A549 treated with DMSO at 1 μM for 4 hours (cell line): ENCODE measurements at places on chromosomes 1 and 21. TPM values are rescaled to one million over a fixed set of nuclear protein-coding genes. Genes with fewer than 3 reads are reported as not detected.

Gene SYNC
- total RNA-seq = 9.6 to 16.2 TPM (median 10.9 TPM) in 5 replicates

Gene CRP
- not detected in 5 replicates for total RNA-seq

Gene KIAA0040
- 0.42 to 0.83 TPM (median 0.49 TPM) in 5 replicates for total RNA-seq

Gene LORICRIN
- not detected in 5 replicates for total RNA-seq

Gene KIF14
- 8.9 to 15.1 TPM (median 13.5 TPM) in 5 replicates for total RNA-seq
